ENCODE measurements at places on chromosomes 1 and 21. TPM values are rescaled to one million over a fixed set of nuclear protein-coding genes. Genes with fewer than 3 reads are reported as not detected.

Gene PPP1R15B
- 23.9 TPM for total RNA-seq

Gene NBPF6
- total RNA-seq = 0.36 TPM

Gene ARTN
- total RNA-seq = not detected

Gene OR2L13
- total RNA-seq = not detected

Gene KCNT2
- 10.5 TPM for total RNA-seq

Gene OPRD1
- not detected for total RNA-seq

Gene FCRL3
- not detected for total RNA-seq

Gene HEYL
- total RNA-seq = under 0.01 TPM

Gene LRP8
- 8.3 TPM for total RNA-seq

GRCh38 chr1:87134061-87134460 lies 194.6 kb upstream of the LMO4 start:
- H3K4me1 ChIP-seq = peaks cover 3% of the 10 kb centered on the region
- peak; percentile 90 for DNase-seq
- H3K36me3 ChIP-seq = no peaks in the 10 kb centered on the region
- no peak overlapping the region for H3K4me3 ChIP-seq

DNA sequence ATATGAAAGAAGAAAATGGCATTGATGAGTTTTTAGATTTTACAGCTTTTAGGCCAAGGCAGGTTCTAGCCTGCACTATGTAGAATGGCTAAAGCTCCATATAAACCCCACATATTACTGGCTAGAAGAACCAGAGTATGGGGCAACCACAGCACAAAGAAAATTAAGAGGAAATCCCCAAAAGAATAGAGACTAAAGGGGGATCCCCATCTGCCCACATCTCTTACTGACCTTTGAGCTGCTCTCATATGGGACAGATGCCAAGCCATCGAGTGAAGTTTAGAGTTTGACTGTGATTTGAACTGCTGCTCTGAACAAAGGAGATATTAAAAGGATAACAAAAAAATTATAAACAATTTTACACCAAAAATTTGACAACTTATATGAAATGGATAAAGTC lies 102.2 kb upstream of the HAO2 start:
- H3K36me3 ChIP-seq = no peaks in the 10 kb centered on the region
- DNase-seq = no peak
- H3K27ac ChIP-seq = no peak overlapping the region
- H3K4me1 ChIP-seq = no peaks in the 10 kb centered on the region

DNA sequence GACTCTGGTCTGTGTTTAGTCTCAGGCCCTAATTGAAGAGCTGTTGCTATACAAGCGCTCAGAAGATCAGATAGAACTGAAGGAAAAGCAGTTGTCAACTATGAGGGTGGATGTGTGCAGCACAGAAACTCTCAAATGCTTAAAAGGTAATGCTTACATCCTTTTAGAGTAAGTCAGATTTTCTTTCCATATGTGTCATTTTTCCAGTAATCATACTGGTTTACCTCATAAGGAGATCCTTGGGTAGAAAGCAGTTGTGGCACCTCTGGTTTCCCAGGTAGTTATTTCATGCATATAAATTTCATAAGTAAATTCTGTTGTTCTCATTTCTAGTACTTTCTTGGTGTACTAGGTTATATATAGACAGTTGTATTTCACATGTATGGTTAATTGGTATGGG lies 43.0 kb upstream of the TARS2 start:
- no peak overlapping the region for H3K4me3 ChIP-seq
- no peaks in the 10 kb centered on the region for H3K4me1 ChIP-seq
- peak; percentile 22 for DNase-seq
- H3K36me3 ChIP-seq = peaks cover 34% of the 10 kb centered on the region

DNA sequence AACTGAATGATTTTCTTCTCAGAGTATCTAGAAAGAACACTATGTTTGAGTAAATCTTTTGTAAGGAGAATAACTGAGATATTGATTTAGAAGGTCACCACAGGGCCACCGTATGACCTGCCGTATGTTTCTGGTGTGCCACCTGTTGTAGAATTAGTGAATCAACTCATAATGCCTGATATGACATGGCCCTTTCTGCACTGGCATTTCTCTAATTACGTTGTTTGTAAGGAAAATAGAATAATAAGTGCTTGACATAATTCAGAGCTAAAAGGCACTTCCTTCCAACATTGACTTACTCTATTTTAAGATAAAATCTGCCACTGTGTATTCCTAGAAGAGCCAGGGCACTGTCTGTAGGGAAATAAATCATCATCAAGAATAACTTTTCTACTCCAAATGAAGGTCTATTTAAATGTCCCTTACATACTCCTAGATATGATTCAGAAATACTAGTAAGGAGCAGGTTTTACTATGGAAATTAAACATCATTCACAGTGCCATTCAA lies 101.7 kb downstream of the PHTF1 start:
- no peaks in the 10 kb centered on the region for H3K36me3 ChIP-seq
- H3K4me1 ChIP-seq = no peaks in the 10 kb centered on the region
- H3K27ac ChIP-seq = no peak overlapping the region

- H3K36me3 ChIP-seq = no peaks in the 10 kb centered on the region
- H3K4me3 ChIP-seq = no peak overlapping the region
- no peaks in the 10 kb centered on the region for H3K27me3 ChIP-seq
- H3K4me1 ChIP-seq = peaks cover 33% of the 10 kb centered on the region
Observed at GRCh38 chr1:225462714-225463574, 35.1 kb upstream of the LBR start.

DNA sequence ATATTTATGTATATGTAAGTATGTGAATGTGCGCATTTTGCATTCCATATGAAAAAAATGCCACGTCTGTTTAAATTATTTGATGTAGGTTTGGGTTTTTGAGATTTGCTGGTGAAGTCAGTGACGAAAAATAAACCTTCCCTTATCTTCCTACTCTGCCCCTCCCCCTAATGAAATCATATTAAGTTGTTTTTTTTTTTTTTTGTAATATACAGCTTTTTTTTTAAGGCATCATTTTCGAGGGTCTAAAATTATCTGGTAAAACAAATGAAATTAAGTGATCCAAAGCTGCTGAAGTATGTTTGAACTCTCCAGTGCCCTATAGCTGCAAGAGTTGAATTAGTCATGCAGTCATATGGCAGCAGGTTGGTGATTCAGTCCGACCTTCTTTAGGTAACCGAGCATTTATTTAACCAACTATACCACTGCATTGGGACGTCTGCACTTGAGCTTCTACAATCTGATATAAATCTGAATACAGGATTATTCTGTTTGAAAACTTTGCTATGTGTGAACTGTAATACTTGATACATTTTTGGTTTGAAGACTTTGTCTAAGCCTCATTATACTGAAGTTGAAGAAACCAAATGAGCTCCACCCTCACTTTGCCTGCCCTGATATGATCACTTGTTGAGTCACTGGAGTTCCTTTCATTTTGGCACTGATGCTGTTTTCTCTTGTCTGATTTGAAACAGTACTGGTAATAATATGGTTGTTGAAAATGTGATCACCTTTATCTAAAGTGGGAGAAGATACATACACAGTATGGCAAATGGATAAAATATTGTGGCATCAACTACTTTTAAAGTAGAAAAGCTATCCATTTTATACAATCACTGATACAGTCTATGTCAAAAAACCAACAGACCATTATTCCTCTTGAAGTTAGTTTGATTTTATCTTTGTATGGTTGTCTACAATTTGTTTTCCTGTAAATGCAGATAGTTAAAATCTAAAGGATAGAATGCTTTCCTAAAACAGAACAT lies 11.7 kb downstream of the PDIK1L start:
- H3K36me3 ChIP-seq = peaks cover 3% of the 10 kb centered on the region
- no peaks in the 10 kb centered on the region for H3K27me3 ChIP-seq
- H3K4me3 ChIP-seq = peak overlapping the region; percentile 30

- DNase-seq = no peak
- peaks cover 20% of the 10 kb centered on the region for H3K4me1 ChIP-seq
- peaks cover 23% of the 10 kb centered on the region for H3K27me3 ChIP-seq
- no peak overlapping the region for H3K4me3 ChIP-seq
- H3K36me3 ChIP-seq = no peaks in the 10 kb centered on the region
- no peak overlapping the region for H3K27ac ChIP-seq
Observed at GRCh38 chr21:45571641-45572040, 29.4 kb upstream of the SLC19A1 start.

DNA sequence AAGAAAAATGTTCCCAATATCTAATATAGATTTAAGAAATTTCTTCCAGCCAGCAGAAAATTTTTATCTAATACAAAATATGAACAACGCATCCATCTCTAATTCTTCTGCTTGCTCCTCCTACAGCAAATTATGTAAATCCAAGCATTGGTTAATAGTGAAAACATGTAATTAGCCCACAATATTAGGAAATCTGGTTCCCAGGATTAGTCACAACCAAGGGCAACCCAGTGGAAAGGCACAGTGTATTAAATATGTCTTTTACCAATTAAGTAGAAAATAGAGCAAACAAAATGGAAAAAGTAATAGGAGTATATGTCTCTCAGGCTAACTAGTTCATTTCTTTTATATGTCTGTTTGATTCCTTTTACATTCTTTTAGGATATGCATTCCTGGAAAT lies 59.4 kb upstream of the IFI44L start:
- no peaks in the 10 kb centered on the region for H3K27me3 ChIP-seq
- no peak overlapping the region for H3K27ac ChIP-seq
- no peak for DNase-seq
- no peaks in the 10 kb centered on the region for H3K4me1 ChIP-seq

DNA sequence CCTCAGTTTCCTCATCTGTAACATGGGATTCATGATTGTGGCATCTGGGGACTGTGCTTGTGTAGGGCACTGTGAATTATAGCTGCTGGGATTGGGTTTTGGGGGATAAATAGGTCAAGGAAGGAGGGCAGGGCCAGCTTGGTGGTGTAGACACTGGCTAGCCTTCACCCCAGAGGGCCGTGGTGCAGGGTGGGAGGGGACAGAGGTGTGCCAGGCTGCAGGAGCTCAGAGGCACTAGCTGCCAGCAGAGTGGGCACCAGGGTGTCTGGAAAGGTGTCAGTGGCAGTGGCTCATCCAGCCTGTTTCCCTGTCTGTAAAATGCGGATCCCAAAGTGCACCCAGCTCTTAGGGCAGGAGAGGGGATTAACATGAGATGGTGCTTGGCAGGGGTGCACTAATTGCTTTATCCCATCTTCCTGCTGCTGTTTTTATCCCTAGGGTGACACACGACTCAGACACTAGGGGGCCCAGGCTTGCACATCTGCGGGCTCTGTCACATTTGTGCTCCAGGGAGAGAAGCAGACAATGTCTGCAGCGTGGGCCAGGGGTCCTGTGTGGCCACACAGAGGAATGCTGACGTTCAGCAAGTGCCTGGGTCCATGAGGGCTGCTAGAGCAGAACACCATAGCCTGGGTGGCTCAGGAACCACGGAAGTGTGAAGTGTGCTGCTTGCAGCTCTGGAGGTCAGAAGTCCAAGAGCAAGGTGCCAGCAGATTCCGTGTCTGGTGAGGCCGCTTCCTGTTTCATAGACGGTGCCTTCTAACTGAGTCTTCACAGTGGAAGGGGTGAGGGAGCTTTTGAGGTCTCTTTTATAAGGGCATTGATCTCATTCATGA lies 19.3 kb downstream of the OBSCN start:
- no peak overlapping the region for H3K27ac ChIP-seq
- H3K36me3 ChIP-seq = no peaks in the 10 kb centered on the region
- DNase-seq = peak; percentile 68
- no peaks in the 10 kb centered on the region for H3K27me3 ChIP-seq
- H3K4me1 ChIP-seq = peaks cover 17% of the 10 kb centered on the region
- H3K4me3 ChIP-seq = no peak overlapping the region

GRCh38 chr1:167033646-167034045 lies 44.6 kb downstream of the MAEL start:
- no peak overlapping the region for H3K27ac ChIP-seq
- no peaks in the 10 kb centered on the region for H3K4me1 ChIP-seq
- H3K36me3 ChIP-seq = no peaks in the 10 kb centered on the region
- DNase-seq = no peak

- no peak overlapping the region for H3K27ac ChIP-seq
- peaks cover 15% of the 10 kb centered on the region for H3K27me3 ChIP-seq
- no peaks in the 10 kb centered on the region for H3K36me3 ChIP-seq
Observed at GRCh38 chr1:44714532-44714931, 16.4 kb downstream of the RNU5D-1 start.

DNA sequence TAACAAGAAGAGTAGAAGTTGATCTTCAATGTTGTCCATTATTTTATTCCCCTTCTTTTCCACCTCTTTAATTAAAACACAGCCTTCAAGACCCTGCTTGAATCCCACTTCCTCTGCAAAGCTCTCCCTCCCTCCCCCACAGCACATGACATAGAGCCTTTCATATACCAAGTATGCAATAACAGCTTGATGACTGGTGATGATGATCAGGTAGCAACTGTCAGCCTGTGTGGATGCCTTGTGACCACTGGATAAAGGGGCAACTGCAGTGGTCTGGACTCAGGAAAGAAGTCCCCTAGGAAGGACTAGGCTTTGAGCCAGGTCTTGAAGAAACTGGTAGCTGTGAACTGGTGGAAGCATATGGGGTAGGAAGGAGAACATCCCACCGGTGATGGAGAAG lies 53.8 kb upstream of the PRDX6 start:
- H3K4me3 ChIP-seq = no peak overlapping the region
- H3K27me3 ChIP-seq = no peaks in the 10 kb centered on the region
- no peak for DNase-seq
- peaks cover 19% of the 10 kb centered on the region for H3K4me1 ChIP-seq

DNA sequence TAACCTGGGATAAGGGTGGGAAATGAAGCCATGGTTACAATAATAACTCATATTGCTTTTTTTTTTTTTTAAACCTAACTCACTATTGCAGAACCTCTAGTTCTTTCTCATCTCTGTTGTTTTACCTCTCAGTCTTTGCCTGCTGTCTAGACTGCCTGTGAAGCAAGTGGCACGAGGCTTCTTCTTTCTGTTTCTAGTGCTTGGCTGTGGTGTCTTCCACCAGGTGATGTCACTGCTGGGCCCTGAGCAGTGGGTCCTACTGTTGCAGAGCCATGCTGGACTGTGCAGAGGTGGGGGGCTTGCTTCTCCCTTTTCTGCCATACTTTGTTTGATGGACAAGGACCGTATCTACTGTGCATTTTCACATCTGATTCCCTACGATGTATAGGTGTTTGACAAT lies 51.7 kb downstream of the ZNF326 start:
- H3K36me3 ChIP-seq = no peaks in the 10 kb centered on the region
- H3K4me1 ChIP-seq = no peaks in the 10 kb centered on the region

DNA sequence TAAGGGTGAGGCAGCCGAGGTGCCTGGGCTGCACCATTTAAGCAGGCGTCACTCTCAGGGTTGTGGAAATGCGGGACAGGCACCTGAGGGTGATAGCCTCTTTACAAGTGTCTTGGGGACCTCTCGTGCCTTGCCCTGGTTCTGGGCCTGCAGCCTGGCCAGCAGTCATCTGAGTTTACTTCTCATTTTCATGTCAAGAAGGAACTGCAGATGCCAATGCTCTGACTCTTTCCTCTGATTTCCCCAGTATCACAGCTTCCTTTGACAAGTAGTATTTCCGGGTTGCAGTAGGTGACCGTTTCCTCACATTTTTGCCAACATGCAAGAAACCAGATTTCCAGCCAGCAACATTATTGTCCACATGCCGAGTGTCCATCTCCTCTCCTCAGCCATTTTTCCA lies 286.9 kb downstream of the DISC1 start:
- no peak for DNase-seq
- H3K36me3 ChIP-seq = no peaks in the 10 kb centered on the region
- H3K4me1 ChIP-seq = peaks cover 3% of the 10 kb centered on the region
- H3K27me3 ChIP-seq = no peaks in the 10 kb centered on the region

- no peak overlapping the region for H3K27ac ChIP-seq
- H3K36me3 ChIP-seq = peaks cover 36% of the 10 kb centered on the region
- H3K4me3 ChIP-seq = no peak overlapping the region
- H3K4me1 ChIP-seq = peaks cover 3% of the 10 kb centered on the region
- no peaks in the 10 kb centered on the region for H3K27me3 ChIP-seq
Observed at GRCh38 chr1:35622510-35623178, 18.7 kb downstream of the PSMB2 start.

GRCh38 chr1:32925403-32926162 lies 24.4 kb upstream of the TMEM54 start:
- no peaks in the 10 kb centered on the region for H3K4me1 ChIP-seq
- DNase-seq = peak; percentile 62
- H3K36me3 ChIP-seq = no peaks in the 10 kb centered on the region
- H3K27me3 ChIP-seq = peaks cover 3% of the 10 kb centered on the region
